ENCODE measurements at places on chromosomes 11 and 22.
A peak's percentile ranks its signal among the peaks of the same experiment; 100 is the strongest.

GRCh38 chr22:30272781-30273601, 6.3 kb upstream of the OSM start:
- DNase-seq: no peak

GRCh38 chr11:134599299-134599771, 187.3 kb upstream of the B3GAT1 start:
- DNase-seq: no peak

DNA sequence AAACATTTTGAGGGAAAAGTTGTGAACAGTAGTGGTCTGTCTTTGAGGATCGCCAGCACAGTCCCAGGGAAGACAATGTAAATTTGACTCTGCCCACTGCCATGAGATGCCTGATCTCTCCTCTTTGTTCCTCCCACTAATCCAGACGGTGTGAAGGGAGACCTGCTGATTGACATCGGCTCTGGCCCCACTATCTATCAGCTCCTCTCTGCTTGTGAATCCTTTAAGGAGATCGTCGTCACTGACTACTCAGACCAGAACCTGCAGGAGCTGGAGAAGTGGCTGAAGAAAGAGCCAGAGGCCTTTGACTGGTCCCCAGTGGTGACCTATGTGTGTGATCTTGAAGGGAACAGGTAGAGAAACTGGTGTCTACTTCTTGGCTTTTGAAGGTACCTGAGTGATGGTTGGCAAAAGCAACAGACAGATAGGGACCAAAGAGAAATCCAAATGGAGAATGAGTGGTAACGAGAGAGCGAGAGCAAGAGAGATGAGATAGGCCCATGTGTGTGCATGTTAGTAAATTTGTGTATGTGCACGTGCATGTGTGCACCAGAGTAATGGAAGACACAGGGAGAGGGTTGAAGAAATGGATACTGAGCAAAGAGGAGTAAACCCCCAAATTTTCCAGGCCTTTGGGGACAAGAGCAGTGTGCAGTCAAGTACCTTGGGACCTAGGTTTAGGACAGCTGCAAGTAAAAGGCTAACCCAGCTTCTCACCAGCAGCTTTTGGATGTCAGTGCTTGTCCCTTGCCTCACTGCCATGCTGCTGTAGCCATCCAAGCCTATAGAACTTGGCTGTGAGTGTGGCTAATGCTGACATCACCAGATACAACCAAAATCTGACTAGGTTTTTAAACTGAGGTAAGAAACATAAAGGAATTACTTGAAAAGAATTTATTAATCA, 1.9 kb downstream of the NNMT start:
- DNase-seq: no peak

DNA sequence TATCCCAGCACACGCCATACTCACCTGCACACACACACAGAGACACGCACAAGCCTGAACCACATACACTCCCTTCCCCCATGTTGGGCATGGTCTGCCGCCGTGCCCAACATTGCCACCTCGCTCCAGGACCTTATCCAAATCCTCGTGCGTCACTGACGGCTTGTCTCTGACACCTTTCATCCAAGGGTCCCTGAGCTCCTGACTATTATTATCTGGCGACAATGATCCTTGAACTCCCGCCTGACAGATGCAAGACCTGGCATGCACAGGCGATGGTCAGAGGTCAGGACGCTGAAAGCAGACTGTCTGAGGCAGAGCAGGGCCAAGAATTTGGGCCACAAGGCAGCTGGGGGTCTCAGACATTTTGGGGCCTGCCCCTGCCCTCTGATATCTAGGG, 4.2 kb downstream of the MB start:
- no peak for DNase-seq

DNA sequence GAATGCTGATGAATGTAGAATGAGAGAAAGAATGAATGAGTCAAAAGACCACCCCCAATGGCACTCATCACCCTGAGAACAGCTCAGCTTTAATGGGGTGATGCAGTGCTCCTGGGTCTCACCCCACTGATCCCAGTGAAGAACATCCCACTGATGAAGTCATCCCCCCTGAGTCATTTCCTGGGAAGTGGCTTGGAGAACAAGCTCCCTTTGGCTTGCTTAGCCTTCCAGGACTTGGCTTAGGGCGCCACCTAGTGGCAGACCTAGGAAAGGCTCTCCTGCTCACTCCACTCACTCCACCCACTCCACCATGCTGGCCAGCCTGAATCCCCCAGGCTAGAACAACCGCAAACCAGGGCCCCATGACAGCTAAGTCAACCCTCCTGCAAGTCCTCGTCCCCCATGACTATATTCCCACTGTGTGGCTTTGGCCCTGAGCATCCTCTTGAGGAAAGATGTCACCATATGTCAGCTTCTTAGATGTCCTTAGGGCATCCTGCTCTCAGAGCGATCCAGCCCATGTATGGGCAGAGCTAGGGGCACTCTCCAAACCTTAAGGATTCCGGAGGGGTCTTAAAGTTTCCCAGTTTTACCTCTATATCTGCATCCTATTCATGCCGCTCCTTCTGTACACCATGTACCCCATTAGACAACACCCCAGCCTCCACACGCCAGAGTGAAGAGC, 17.8 kb upstream of the TMPRSS13 start:
- peak; percentile 55 for DNase-seq

DNA sequence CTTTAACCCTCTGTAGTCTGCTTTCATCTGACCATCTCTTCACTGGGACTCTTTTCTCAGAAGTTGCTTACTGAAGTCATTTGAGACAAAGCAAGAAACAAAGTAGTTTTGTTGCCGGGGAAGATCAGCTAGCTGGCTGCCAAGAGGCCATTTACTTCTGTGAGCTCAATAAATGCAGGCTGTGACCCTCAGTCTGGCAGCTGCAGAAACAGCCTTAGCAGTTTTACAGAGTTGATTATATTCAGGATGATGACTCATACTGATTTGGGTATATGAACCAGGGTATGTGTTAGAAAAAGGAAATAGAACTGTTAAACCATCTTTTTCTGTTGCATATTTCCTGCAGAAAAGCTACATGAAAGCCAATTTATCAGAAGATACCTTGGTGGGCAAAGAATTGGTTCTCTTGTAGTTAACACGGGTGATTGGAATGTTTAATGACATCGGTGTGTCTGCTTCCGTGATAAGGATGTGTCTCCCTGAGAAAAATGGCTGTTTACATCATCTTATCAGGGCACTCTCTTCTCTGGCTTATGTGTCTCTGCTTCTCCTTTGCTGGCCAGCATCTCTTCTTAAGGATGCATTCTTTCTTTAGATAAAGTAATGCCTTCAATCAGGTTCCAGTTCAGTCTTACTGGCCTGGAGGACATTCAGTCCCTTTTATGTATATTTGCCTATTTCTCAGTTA, 18.5 kb downstream of the FIBIN start:
- no peak for DNase-seq

- DNase-seq: no peak
These were observed 20.3 kb downstream of the ZC3H12C start for GRCh38 chr11:110113505-110113904.

DNA sequence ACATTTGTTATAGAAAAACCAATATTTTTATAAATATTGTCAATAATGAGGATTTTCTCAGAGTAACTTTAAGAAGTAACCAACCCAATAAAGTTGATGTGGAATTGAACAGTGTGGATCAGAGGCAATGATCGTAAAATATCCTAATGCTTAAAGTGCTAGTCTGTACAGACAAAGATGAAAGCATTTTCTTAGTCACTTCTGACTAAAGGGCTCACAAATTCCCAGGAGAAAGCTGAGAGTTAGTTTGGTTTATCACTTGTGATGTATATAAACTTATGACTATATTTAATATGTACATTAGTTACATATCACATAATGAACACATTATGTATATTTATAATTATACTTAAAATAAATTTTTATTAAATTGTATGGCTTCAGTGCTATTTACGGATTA, 25.4 kb upstream of the DDI1 start:
- no peak for DNase-seq

DNA sequence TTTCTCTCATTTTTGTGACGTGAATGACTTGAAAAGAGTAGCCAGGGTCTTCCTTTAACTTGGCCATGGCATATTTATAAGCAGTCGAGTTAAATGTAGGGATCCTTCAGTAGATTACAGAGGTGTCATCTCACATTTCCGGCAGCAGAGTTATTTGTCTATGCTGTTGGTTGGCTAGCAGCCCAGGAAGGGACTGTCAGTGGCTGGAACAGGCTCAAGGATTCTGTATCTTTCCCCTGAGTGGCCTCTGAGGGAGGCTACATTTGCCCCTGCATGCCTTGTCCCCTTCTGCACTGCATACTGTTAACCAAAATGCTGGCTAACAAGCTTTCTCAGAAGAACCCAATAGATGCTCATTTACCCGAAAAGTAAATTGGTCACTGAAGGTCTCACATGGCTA, 187.6 kb downstream of the PGR start:
- DNase-seq: no peak

GRCh38 chr11:75204012-75204674, 36.4 kb upstream of the TPBGL start:
- DNase-seq: no peak

GRCh38 chr11:76803811-76804600, 20.9 kb downstream of the TSKU start:
- DNase-seq: no peak

DNA sequence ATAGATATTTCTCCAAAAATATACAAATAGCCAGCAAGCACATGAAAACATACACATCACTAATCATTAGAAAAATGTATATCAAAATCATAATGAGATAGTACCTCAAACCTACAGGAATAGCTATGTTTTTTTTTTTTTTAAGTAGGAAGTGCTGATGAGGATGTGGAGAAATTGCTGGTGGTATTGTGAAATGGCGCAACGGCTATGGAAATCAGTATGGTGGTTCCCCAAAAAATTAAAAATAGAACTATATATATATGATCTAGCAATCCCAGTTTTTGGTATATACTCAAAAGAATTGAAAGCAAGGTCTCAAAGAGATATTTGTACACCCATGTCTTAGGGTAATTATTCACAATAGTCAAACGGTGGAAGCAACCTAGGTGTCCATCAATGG, 46.0 kb upstream of the HIPK3 start:
- no peak for DNase-seq

- no peak for DNase-seq
These were observed 2.2 kb downstream of the YAP1 start for GRCh38 chr11:102112509-102112821.

- no peak for DNase-seq
These were observed 936 bp downstream of the IL17REL start for GRCh38 chr22:50011447-50012210.

GRCh38 chr22:45867118-45867905, 109.7 kb downstream of the WNT7B start:
- no peak for DNase-seq
